ENCODE measurements at places on chromosomes 1 and 21. TPM values are rescaled to one million over a fixed set of nuclear protein-coding genes. Genes with fewer than 3 reads are reported as not detected.

GNB1 gene
- total RNA-seq = 308 TPM

PLOD1 gene
- total RNA-seq = 49.8 TPM

EPS15 gene
- total RNA-seq = 55.6 TPM

AK5 gene
- 0.43 TPM for total RNA-seq

PTAFR gene
- 3.7 TPM for total RNA-seq

ZNF648 gene
- total RNA-seq = not detected

TTC13 gene
- 32.2 TPM for total RNA-seq

SLC6A17 gene
- total RNA-seq = 0.06 TPM

ATP5PB gene
- total RNA-seq = 410 TPM

CERS2 gene
- 179 TPM for total RNA-seq

CLCA4 gene
- total RNA-seq = 1,175 TPM

DIO1 gene
- not detected for total RNA-seq

CTPS1 gene
- 14.0 TPM for total RNA-seq

PROK1 gene
- total RNA-seq = not detected

SCAMP3 gene
- total RNA-seq = 43.1 TPM

FTCD gene
- 0.22 TPM for total RNA-seq
